ENCODE measurements at places on chromosomes 3 and 15. TPM values are rescaled to one million over a fixed set of nuclear protein-coding genes. Genes with fewer than 3 reads are reported as not detected.

NUP210 gene
- total RNA-seq, result 4.3 TPM

CA12 gene
- 18.7 TPM for total RNA-seq

ADPGK gene
- 67.9 TPM for total RNA-seq

GOLGA6L7 gene
- total RNA-seq, result not detected

PLA2G4B gene
- 13.6 TPM for total RNA-seq

TWF2 gene
- total RNA-seq, result 116 TPM

RASGRF1 gene
- total RNA-seq, result 0.13 TPM

AADACL2 gene
- 8.1 TPM for total RNA-seq

TUSC7 gene
- total RNA-seq, result not detected

IGF2BP2 gene
- 13.2 TPM for total RNA-seq

ST3GAL6 gene
- total RNA-seq, result 16.1 TPM

CIP2A gene
- 1.1 TPM for total RNA-seq

CNTN6 gene
- not detected for total RNA-seq

GHSR gene
- total RNA-seq, result not detected

LRRK1 gene
- 13.5 TPM for total RNA-seq

ZBED2 gene
- 0.56 TPM for total RNA-seq

PIERCE2 gene
- 0.84 TPM for total RNA-seq

FBXW12 gene
- total RNA-seq, result not detected

BLM gene
- total RNA-seq, result 5.6 TPM

FILIP1L gene
- 64.0 TPM for total RNA-seq

INKA1 gene
- 0.74 TPM for total RNA-seq

TM6SF1 gene
- total RNA-seq, result 19.7 TPM

HIGD2B gene
- total RNA-seq, result not detected

KCNMB3 gene
- total RNA-seq, result 1.6 TPM

TEX55 gene
- total RNA-seq, result not detected

TRPM1 gene
- total RNA-seq, result 1.8 TPM

NOX5 gene
- 0.36 TPM for total RNA-seq

PHLDB2 gene
- total RNA-seq, result 421 TPM

LRRC34 gene
- 3.5 TPM for total RNA-seq

TMIE gene
- total RNA-seq, result not detected

CCDC80 gene
- total RNA-seq, result 42.9 TPM

SLC24A5 gene
- not detected for total RNA-seq

CAMKV gene
- not detected for total RNA-seq

LYZL4 gene
- total RNA-seq, result not detected

RLBP1 gene
- total RNA-seq, result not detected

HCLS1 gene
- 164 TPM for total RNA-seq

ULK3 gene
- total RNA-seq, result 48.3 TPM

GAP43 gene
- total RNA-seq, result not detected

NAALADL2 gene
- total RNA-seq, result 15.1 TPM

All from omental fat pad (tissue), 4 donors.